ENCODE measurements at places on chromosomes 5 and 9. TPM values are rescaled to one million over a fixed set of nuclear protein-coding genes. Genes with fewer than 3 reads are reported as not detected.

The FIBCD1 gene
- not detected for total RNA-seq

The PDE6A gene
- total RNA-seq = not detected

The GLIPR2 gene
- 13.7 TPM for total RNA-seq

The STRBP gene
- 12.0 TPM for total RNA-seq

The SMIM33 gene
- total RNA-seq = 0.08 TPM

The SLC34A1 gene
- not detected for total RNA-seq

The PLPP7 gene
- total RNA-seq = not detected

The RIGI gene
- total RNA-seq = 4.9 TPM

The ECSCR gene
- not detected for total RNA-seq

The TMEFF1 gene
- not detected for total RNA-seq

The SLC36A3 gene
- not detected for total RNA-seq

The LECT2 gene
- total RNA-seq = not detected

The DPYSL3 gene
- total RNA-seq = not detected

The AJM1 gene
- total RNA-seq = 1.2 TPM
